ENCODE measurements at places on chromosomes 1 and 21.

DNA sequence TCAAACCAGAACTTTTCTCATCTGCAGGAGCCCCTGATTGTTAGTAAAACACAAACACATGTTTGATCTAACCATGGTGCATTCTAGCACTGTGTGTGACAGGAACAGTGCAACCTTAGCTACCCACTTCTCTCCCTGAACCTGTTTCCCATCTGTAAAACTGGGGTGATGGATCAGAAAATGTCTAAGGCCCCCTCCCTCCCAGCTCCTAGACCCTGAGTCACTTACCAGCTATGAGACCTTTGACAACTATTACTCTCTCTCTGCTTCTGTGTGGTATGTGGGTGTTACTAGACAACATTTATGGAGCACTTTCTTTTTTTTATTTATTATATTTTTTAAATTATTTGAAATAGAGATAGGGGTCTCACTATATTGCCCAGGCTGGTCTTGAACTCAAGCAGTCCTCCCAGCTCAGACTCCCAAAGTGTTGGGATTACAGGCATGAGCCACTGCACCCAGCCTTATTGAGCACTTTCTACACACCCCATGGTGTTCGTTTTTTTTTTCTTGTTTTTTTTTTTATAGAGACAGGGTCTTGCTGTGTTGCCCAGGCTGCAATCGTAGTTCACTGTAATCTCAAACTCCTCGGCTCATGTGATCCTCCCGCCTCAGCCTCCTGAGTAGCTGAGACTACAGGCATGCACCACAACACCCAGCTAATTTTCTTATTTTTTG is 2.6 kb downstream of the INPP5B start:
- DNase-seq: no peak

DNA sequence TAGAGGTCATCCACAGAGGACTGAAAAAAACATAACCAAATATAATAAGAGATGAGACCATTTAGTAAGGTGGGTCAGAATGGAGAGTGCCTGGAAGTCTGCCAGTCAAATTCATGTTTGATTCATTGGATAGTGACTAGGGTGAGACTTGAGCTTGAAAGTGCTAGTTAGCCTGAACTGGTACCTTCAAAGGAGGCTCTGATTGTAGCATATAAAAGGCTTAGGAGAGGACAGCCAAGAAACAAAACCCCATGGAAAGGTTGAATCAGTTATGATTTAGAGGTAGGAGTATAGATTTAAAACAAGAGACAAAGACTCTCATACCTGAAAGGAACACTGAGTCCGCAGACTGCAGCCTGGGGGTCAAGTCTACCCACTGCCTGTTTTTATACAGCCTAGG is 44.4 kb upstream of the LRRC8C start:
- DNase-seq: no peak

DNA sequence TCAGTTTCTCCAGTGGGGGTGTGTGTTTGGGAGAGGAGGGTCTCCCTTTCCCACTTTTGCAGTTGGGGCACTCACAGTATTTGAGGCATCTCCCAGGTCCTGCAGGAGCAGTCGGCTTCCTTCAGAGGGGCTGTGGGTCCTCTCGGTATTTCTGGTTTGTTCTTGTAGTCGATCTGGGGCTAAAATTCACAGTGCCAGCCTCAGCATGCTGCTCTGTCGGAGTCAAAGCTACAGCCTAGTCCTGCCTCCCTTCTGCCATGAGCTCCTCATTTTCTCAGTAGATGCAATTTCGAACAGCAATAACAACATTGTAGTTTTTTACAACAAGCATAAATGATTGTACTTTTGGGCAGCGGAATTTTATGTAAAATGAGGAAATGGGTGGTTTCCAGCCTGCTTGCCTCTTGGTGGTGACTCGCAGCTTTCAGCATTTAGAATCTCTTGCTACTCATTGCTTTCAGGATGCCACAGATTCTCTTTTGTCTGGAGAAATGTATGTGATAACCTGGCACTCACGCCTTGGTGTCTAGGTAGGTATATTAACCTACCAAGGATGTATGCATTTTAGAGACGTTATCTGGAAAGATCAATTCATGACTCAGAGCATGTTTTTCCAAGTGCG is 82.4 kb upstream of the C21orf91 start:
- no peak for DNase-seq

DNA sequence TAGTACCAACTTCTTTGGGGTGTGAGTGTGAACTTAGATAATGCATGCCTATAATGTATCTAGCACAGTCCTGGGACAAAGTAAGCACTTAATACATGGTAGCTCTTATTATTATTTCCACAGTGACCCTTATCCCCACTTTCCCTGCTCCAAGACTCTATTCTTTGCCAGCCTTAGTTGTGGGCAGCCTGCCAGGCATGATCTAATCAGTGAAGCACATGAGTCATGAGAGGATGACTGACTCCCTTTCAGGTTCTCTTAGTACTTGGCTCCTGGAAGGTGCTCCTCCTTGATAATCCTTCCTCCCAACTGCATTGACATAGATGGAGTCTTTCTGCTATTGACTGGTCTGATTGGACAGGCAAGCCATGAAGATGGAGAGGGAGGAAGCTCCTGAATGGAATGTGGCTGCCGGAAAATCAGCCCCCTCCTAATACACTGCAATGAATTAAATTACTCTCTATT is 17.4 kb upstream of the GNG12 start:
- no peak for DNase-seq

DNA sequence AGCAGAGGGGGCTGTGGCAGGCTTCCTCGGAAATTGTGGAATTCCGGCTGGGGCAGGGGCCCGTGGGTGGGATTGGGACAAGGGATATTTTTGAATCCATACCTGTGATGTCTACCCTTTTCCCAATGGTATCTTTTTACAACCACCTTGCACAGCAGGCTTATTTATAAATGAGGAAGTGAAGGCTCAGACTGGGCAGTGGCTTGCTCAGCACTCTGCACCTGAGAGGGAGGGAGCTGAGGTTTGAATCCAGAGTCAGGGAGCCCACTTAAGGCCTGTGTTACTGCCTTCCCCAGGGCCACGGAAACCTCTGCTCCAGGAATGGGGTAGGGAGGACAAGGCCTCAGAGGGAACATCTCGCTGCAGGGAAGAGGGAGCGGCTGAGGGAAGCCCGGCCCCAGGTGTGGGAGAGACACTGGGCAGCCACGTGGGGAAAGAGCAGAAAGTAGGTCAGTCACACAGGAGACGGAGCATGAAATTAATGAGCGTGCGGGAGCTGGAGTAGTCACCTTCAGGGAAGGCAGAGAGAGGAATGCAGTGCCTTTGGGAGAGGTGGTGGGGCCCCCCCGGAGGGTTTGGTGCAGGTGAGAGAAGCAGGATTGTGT is 35.4 kb upstream of the SCMH1 start:
- no peak for DNase-seq

DNA sequence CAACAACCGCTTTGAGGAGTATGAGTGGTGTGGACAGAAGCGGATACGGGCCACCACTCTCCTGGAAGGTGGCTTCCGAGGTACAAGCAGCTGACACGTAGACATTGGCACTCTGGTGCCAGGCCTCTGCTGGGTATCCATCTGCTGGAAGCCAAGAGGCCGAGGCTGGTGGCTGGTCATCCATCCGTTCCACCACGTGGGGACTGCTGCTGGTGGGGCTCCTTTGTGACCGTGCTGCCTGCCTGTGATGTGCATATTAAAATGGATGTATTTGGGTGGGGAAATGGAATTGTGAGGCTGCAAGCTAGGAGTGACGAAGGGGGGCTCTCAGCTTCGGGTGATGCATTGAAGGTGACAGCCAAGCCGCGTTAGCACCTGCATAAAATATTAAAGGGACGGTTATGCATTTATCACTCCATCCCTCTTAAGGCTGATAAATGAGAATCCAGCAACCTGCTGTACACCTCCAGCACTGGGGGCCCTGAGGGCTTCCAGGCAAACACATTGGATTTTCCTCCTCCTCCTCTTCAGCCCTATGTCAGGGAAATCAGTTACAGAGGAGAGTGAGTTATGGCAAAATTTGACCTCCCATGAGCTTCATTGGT is 38.1 kb downstream of the TMEM53 start:
- no peak for DNase-seq
